NCI-H748 treated with DMSO at 0.1 percent for 48 hours (cell line): ENCODE measurements at places on chromosomes 12 and 14.
A peak's percentile ranks its signal among the peaks of the same experiment; 100 is the strongest.

- no peak for DNase-seq
Observed at GRCh38 chr14:103142026-103142425, 18.8 kb downstream of the TNFAIP2 start.

- no peak for DNase-seq
Observed at GRCh38 chr12:67182551-67182950, 86.6 kb upstream of the CAND1 start.

DNA sequence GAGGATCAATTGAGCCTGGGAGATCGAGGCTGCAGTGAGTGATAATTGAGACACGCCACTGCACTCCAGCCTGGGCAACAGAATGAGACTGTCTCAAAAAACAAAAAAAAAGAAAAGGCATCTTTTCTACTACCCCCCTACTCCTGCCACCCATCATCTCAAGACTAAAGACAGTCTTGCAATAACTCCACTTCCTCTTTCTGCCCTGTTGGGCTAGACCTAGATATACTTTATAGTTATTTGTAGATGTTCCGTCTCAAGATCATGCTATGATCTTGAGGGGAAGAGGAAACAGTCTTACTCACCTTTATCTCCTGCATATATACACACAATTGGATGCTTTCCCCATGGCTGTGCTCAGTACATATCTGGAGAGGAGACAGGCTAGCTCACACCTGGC lies 12.1 kb upstream of the ESPL1 start:
- no peak for DNase-seq

DNA sequence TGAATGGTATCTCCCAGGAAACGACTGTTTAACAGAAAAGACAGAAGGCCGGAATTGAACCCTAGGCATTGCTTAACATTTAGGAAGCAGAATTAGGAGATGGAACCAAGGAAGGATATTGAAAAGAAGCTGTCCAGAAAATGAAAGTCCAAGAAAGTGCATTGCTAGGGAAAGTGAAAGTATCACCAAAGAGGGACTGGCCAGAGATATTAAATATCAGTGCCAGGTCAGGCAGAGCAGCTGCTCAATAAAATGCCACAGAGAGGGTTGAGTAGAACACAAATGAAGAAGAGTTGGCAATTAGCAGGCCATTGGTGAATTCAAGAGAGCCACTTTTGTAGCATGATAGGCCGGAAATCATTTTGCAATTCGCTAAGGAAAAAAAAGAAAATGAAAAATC lies 101.6 kb downstream of the CFAP54 start:
- DNase-seq: no peak

GRCh38 chr12:122951406-122951805 lies 14.9 kb downstream of the ABCB9 start:
- DNase-seq: no peak

- peak; percentile 22 for DNase-seq
Observed at GRCh38 chr12:52006726-52007157, at the start of gene TAMALIN. TAMALIN (plus strand) TSS chr12:52006946; CDS start chr12:52007020, 74 bp downstream.

GRCh38 chr14:93068711-93069110 lies 47.0 kb downstream of the ITPK1 start:
- DNase-seq: no peak

DNA sequence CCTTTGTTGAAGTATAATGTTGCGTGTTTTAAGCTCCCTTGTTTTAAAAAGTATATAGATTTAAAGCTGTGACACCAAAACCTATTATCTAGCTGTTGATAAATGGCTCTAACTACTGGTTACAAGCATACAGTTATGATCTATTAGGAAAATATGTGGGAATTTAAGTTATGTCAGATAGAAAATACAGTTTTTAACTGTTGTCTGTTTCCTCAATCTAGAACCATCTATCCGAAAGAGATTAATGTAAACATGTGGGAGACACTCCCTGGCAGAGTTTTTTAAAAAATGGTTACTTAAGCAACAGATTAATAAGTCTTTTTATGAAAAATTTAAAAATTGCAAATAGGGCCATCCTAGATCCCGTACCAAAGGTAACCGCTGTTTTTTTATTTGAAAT lies 8.2 kb downstream of the RPL36AL start:
- DNase-seq: no peak

- DNase-seq: no peak
Observed at GRCh38 chr14:23351681-23352505, 794 bp downstream of the SLC22A17 start.

GRCh38 chr12:11651381-11651780 lies 1.9 kb downstream of the ETV6 start:
- DNase-seq: no peak

GRCh38 chr14:104138718-104139459 lies 502 bp downstream of the KIF26A start:
- no peak for DNase-seq

- DNase-seq: no peak
Observed at GRCh38 chr12:56205445-56205844, 16.2 kb upstream of the SMARCC2 start.

GRCh38 chr12:65419284-65420072 lies 141.0 kb downstream of the MSRB3 start:
- DNase-seq: no peak

GRCh38 chr12:39239490-39240486 lies 203.1 kb downstream of the KIF21A start:
- DNase-seq: no peak

GRCh38 chr12:14260011-14260993 lies 105.2 kb upstream of the ATF7IP start:
- DNase-seq: peak; percentile 71

GRCh38 chr14:22887260-22887989 lies 4.4 kb downstream of the REM2 start:
- peak; percentile 87 for DNase-seq

DNA sequence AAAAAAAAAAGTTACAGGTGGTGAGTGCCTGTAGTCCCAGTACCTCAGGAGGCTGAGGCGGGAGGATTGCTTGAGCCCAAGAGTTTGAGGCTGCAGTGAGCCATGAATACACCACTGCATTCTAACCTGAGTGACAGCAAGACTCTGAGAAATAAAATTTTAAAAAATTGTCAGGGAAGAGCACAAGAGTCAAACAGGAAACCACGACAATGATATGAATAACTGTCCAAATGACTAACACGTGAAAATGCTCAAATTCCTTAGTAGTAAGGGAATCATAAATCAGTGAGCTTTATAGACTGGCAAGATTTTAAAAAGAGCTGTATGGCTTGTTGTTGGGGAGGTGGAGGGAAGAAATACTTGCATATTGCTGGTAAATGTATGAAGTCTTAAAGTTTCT lies 12.9 kb upstream of the ASPG start:
- no peak for DNase-seq
